ENCODE measurements at places on chromosomes 5 and 9. TPM values are rescaled to one million over a fixed set of nuclear protein-coding genes. Genes with fewer than 3 reads are reported as not detected.
A peak's percentile ranks its signal among the peaks of the same experiment; 100 is the strongest.

QRFP gene
- total RNA-seq, result not detected

FREM1 gene
- 2.2 TPM for total RNA-seq

CXCL14 gene
- 0.16 TPM for total RNA-seq

PCDHGB7 gene
- 6.2 TPM for total RNA-seq

DNA sequence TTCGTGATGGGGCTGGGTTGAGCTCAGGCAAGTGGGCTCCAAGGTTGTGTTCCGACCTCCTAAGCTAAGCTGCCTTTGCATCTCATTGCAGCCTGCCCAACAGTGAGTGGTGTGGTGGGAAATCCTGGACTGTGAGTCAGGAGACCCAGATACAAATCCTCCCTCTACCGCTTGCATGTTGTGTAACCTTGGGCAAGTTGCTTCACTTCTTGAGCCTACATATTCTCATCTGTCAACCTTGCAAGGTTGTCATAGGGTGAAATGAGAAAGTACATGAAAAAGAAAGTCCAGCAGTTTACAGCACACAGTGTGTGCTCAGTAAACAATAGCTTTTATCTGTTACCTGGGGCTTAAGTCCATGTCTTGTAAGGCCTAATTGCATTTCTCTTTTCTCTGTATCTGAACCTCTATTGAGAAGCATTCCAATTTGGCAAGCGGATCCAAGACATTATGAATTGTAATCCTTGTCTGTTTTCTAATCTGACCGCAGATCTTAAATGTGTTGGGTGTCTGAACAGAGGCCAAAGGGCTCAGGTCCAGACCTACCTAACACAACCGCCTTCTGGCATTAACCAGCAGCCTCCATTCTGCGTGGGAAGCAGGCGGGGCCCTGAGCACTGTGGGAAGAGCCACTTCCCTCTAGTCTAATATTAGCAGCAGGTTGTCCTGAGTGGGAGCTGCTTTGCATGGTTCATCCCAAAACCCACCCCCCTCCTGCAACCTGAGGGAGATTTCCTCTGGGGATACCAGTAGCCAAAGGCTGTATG lies 1.8 kb upstream of the GALNT12 start:
- peak overlapping the region; percentile 7 for H3K27ac ChIP-seq
- H3K4me3 ChIP-seq, result no peak overlapping the region
- peaks cover 10% of the 10 kb centered on the region for H3K4me1 ChIP-seq
- H3K36me3 ChIP-seq, result no peaks in the 10 kb centered on the region

GRCh38 chr5:176797456-176798050 lies 12.8 kb upstream of the UNC5A start:
- H3K4me1 ChIP-seq, result no peaks in the 10 kb centered on the region
- H3K27ac ChIP-seq, result no peak overlapping the region
- no peak for DNase-seq
- H3K36me3 ChIP-seq, result no peaks in the 10 kb centered on the region

DNA sequence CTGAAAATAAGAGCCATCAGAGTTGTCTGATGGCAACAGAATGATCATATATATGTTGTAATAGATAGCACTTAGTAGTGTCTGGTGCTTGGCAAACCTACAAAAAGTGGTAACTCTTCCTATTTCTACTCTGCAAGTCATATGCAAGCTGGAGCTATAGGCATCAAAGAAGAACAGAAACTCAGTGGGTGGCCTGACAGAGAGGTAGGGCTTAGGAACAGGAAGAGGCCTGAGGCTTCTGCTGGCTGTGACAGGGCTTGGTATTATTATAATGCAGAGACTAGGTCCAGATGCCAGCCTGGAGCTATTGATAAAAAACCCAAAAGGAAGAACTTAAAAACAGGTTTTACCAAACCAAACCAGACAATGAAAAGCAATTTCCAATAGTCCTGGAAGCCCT lies 4.4 kb upstream of the DIAPH1 start:
- peaks cover 44% of the 10 kb centered on the region for H3K36me3 ChIP-seq
- no peak overlapping the region for H3K27ac ChIP-seq
- no peak overlapping the region for H3K4me3 ChIP-seq
- no peak for DNase-seq
- peaks cover 10% of the 10 kb centered on the region for H3K4me1 ChIP-seq

DNA sequence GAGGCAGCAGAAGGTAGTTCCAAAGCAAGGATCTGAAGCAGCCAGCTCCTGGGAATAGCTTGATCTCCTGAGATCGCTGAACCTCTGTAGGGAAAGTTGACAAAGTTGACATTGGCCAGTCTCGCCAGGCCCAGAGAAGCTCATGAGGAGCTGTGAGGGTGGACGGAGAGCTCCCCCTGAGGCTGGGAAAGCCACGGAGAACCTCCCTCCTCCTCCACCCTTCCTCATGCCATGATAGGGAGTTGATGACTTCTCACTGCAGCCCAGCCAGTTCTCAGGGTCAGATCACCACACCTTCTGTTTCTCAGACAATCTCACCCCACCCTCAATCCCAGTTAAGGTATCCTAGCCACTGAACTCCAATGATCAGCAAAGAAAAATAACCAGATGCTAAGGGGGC lies 30.4 kb upstream of the KCNV2 start:
- no peaks in the 10 kb centered on the region for H3K36me3 ChIP-seq
- no peak for DNase-seq
- no peaks in the 10 kb centered on the region for H3K27me3 ChIP-seq
- no peak overlapping the region for H3K4me3 ChIP-seq
- H3K27ac ChIP-seq, result no peak overlapping the region

DNA sequence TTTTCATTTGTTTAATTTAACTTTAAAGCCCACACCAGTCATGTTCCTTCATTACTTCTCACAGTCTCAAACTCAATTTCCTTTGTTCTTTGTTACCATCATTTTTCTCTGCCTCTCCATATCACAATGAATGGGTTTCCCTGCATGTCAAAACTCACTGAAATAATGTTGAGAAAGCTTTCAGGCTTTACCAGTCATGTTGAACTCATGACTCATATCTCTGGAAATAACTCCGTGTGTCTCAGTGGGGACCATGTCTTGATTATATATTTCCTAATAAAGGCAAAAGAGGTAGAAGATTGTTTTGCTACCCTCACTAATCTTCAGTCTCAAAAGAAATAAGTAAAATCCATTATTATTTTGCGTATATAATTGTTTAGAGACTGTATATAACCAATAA lies 231.2 kb downstream of the CHSY3 start:
- H3K27me3 ChIP-seq, result no peaks in the 10 kb centered on the region
- H3K27ac ChIP-seq, result peak overlapping the region; percentile 72
- H3K4me3 ChIP-seq, result no peak overlapping the region
- H3K4me1 ChIP-seq, result peaks cover 44% of the 10 kb centered on the region
- no peaks in the 10 kb centered on the region for H3K36me3 ChIP-seq

All from osteocyte (in vitro differentiated cells).